ENCODE measurements at places on chromosomes 11 and 22.

- DNase-seq, result no peak
Measured at GRCh38 chr11:20238712-20239111, 78.4 kb upstream of the DBX1 start.

- no peak for DNase-seq
Measured at GRCh38 chr11:76096552-76096951, 109.8 kb downstream of the WNT11 start.

- DNase-seq, result no peak
Measured at GRCh38 chr11:129729216-129729615, 86.4 kb upstream of the TMEM45B start.

- DNase-seq, result no peak
Measured at GRCh38 chr11:72589802-72590761, 84.1 kb downstream of the PDE2A start.
